Fibroblast of skin of back (primary cell): ENCODE measurements at places on chromosomes 6 and 20.

- no peak for DNase-seq
Observed at GRCh38 chr6:79731471-79731870, 100.3 kb downstream of the SH3BGRL2 start.

- DNase-seq: peak; percentile 54
Observed at GRCh38 chr20:59006864-59007664, at the start of gene CTSZ. Gene CTSZ (minus strand): TSS chr20:59007254. CDS start chr20:59007128, 126 bp downstream.

DNA sequence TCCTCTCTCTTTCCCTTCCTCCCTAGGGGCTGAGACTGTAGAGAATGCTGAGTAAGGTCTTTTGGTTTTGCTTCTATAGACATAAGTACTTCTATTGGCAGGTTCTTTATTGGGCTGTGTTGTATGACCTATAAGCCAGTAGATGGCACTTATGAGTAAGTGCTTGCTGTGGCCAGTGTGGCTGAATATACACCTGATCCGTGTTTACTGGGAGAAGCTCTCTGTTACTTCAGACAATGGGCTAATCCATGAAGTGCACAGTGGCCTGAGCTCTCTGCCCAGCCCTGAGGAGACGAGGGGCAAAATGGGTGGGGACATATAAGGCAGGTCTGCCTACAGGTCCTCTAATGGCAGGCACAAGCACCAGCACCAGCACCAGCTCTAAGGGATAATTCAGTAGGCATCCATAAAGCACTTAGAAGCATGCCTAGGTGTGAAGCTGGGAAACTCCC lies 610.3 kb downstream of the RNF144B start:
- peak; percentile 59 for DNase-seq

GRCh38 chr6:37565267-37566110 lies 65.8 kb upstream of the CCDC167 start:
- no peak for DNase-seq

DNA sequence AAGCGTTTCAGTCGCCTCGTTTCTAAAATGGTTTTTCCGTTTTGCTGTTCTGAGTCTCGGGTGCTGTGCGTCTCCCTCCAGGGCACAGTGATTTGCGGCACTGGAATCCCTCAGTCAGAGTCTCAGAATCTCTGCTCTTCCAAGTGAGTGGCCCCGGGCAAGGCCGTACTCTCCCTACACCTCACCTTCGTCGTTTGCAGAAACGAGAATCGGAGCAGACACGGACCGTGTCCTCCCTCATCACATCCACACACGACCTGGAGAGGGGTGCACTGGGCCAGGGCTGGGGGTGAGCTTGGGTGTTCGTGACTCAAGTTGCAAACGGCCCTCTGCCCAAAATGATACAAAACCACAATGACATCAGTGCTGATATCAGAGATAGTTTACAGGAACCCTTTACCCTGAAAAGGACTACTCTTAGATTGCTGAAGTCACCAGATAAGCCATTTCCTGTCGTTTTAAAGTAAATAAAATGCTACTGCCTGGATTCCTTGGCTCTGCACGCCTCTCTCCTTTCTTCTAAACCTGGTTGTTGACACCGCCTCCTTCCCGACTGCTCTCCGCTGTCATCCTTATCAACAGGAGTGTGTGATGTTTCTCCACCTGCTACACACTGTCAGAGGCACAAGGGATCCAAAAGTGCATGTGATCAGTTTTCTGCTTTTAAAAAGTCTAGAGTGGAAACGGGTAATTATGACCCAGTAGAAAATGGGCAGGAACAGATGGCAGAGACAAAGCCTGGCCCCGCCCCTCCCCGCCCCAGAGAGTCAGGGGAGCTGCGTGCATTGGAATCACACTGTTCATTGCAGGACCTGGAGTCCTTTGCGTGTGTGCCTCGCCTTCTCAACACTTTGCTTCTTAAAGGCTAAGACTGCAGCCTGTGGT lies 38.4 kb downstream of the KIF25 start:
- DNase-seq: peak; percentile 34

GRCh38 chr6:20686142-20686541 lies 151.9 kb downstream of the CDKAL1 start:
- DNase-seq: no peak

DNA sequence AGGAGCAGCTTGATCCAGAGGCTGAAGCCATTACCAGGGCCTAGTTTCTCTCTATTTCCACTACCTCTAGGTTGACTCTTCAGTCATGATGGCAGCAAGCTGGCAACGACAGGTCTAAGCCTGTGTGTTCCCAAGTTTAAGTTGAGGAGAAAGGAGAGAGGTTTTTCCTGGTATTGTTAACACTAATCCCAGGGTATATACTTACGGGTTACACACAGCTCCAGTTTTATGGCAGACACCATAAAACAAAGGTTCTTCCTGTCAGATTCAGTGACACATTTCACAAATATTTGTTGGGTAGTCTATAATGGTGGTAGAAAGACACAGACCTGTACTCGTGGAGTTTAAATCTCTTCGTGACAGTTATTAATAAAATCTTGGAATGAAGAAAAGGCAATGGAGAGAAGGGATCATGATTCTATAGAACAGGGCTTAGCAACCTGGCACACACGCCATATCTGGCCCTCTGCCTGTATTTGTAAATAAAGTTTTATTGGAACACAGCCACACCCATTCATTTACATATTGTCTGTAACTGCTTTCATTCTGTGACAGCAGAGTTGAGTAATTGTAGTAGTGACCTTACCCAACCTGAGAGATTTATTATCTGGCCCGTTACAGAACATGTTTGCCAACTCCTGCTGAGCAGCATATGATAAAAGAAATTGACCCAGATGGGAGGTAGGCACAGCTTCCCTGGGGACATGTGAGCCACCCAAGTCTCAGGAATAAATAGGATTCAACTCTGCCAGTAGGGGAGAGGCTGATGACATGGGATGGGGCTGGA lies 323.3 kb downstream of the CDH4 start:
- DNase-seq: no peak

DNA sequence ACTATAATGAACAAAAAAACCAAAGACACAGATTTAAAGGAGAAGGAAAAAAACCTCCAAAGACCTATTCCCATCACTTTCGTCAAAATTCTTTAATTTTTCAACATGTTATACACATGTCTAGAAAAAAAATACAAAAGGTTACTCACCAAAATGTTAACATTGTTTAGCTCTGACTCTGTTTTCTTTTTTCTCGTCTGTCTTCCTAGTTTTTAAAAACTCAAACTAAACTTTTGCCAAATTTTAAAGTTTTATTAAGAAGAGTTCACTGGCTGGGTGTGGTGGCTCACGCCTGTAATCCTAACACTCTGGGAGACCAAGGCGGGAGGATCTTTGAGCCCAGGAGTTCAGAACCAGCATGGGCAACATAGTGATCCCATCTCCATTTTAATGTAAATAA lies 10.8 kb downstream of the MCUR1 start:
- DNase-seq: peak; percentile 49
